ENCODE measurements at places on chromosomes 2 and 18. TPM values are rescaled to one million over a fixed set of nuclear protein-coding genes. Genes with fewer than 3 reads are reported as not detected.

DNA sequence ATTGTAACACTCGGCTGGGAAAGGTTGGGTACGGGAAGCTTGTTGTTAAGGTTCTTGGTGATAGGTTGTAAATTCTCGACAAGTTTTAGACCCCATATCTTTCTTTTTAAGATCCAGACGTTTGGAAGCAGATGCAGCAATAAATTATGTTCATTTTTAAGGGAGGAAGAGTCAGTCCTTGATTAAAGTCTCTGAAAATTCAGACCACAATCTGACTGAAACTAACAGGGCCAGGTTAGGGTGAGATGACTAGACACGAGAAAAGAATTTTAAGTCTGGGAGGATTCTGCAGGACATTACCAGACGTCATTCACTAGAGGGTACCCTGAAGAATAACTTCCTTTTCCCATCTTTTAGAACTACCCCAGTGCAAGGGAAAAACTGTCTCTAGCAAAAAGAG, 16.1 kb downstream of the WIPF1 start:
- no peak for DNase-seq

GRCh38 chr2:168601741-168602140, 145.7 kb downstream of the CERS6 start:
- DNase-seq, result no peak

DNA sequence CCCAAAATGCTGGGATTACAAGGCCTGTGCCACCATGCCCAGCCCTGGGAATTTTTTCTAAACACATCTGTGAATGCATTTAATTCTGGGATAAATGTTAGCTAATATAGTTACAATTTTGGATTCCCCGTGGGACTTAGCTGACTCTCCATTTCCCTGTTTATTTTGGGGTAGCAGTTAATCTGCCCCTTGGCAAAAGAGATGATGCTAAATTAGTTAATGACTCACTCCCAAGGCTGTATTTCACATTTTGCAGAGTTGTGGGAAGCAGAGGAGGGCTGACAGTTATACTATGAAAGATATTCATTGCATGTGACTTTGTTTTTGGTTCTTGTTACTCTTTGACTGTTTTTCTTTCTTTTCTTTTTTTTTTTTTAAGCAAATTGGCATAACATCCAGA, 3.2 kb downstream of the MTHFD2 start:
- DNase-seq, result no peak

DNA sequence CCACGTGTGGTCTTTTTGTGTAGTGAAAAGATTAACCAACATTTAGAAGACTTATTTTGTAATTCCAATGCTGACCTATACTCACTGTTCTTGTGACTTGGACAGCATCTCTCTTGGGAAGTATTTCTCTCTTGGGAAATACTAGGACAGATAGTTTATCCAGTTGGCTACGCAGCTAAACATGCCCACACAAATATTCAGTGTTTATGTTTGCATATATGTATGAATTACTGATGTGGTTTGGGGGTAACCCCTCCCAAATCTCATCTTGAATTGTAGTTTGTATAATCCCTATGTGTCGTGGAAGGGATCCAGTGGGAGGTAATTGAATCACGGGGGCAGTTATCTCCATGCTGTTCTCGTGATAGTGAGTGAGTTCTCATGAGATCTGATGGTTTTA, 2062.3 kb upstream of the CELF4 start:
- DNase-seq, result no peak

DNA sequence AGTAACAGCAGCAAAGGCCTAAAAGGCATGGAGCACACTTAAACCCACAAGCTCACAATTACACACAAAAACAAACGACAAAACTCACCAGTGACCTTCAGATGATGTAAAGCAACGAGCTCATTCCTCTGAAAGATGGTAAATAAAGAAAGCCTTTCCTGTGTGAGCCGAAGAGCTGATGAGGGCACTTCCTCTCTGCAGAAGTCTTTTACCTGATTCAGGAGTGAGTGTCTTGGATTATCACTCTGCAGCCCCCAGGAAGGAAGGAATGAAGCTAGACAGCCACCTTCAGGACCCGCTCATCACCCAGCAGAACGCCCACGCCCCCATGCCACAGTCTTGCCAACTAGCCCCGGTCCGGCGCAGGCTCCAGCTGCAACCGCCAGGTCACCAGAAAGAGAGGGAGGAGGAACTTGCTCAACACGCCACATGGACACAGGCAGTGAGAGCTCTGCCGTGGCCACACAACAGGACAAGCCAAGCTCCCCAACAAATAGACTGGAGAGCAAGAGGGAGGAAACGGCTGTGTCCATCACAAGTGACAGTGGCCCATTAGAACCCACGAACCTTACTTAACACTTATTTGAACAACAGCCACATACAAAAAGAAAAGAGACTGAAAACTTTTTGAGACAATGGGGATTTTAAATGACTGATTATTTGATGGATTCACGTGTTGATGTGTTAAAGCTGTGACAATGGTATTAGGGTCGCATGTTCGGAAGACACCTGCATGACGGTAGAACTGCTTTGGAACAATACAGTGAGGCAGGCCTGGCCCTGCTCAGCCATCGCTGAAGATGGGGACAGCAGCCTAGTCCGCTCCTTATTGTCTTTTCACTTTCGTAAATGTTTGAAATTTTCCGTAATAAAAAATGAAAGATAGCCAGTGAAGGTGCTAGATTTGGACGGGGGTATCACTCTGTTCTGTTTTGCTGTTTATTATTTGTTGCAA, 127.3 kb downstream of the HDAC4 start:
- no peak for DNase-seq

GRCh38 chr2:174919947-174920595, 85.1 kb downstream of the CHN1 start:
- DNase-seq, result no peak

The MRO gene
- 0.31 TPM for polyA plus RNA-seq

DNA sequence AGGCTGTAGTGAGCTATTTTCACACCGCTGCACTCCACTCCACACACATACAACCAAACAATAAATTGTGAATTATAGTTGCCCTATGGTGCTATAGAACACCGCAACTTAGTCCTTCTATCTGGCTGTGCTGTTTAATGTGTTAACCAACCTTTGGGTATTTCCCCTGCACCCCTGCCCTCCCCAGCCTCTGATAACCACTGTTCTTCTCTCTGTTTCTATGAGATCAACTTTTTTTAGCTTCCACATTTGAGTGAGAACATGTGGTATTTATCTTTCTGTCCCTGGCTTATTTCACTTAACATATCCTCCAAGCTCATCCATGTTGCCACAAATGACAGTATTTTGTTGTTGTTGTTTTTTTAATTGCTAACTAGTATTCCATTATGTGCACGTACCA, 32.5 kb downstream of the TET3 start:
- no peak for DNase-seq

DNA sequence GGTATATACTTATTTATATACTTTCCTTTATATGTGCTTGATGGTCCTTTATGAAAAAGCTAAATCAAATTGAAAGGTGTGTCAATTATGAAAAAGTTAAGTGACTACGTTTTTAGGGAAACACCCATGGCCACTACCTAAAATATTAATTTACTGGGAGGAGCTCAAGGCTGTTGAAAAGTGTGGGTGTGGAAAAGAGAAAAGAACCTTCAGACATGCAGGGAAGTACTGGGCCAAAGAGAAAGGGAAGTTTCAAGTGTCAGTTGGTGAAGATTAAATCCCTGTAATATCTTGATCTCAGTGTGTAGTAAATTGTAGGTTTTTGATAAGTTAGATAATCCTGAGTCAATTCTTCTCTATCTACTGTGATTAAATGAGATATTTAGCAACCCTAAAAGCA, 6.2 kb upstream of the GKN1 start:
- DNase-seq, result no peak

- DNase-seq, result no peak
Observed at GRCh38 chr2:241195506-241196130, 7.1 kb downstream of the ANO7 start.

- DNase-seq, result no peak
Observed at GRCh38 chr2:3445891-3446290, 66.4 kb downstream of the TRAPPC12 start.

DNA sequence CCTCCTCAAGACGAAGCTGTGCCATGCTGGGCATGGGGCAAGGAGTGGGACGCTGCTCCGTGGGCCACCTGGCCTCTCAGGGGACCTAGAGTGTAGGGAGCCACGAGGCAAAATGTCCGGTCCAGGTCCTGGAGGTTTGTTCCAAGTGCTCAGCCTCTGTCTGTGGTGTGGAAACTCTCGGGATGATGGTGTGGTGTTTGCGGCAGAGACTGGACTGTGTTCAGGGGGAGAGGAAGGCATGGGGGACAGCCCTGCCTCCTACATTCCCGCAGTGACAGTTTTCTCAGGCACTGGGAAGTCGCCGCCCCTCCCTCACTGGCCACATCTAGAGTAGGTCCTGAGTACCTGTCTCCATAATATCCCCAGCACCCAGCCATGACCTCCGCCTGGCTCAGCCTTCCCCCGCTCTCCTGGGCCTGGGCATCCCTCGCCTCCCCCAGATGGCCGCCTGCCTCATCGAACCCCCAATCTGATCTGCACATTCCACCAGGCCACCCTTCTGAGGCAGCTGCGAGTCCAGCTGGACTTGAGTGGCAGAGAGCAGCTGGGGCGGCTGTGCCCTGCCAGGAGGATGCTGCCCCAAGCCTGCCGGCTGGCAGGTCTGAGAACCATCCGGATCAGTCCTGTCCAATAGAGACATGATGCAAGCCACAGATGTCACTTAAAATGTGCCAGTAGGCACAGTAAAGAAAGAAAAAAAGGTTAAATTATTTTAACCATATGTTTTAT, 6.2 kb downstream of the KCNIP3 start:
- no peak for DNase-seq

DNA sequence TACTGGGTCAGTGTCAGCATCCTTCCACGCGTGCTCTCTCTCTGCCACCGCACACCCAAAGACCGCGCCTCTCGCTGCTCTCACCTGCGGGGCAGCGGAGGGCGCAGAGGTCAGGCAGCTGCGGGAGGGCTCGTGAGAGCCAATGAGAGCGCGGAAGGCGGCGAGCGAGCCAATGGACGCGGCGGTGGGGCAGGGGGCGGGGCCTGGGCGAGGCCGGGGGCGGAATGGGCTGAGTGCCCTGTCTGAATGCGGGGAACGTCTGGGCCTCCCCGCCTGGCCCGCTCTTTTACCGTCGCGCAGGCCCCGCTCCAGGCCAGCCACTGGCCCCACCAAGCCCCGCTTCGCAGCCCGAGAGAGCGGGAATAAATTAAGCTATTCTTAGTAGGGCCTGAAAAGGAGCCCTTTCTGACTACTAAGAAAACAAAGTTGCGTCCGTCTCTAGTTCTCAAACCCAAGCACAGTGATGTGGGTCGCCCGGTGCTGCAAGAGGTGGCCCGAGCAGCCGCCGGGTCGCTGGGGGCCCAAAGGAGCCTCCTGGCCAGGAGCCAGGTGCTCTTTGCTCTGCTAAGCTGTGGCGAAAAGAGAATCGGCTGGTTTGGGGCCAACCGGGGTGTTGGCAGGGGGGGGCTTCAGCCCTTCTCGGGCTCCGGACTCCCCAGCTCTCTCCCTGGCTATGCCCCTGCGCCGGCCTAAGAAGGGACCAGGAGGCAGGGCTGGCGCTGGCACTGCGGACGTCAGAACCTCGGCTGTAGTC, 81.1 kb upstream of the GLI2 start:
- no peak for DNase-seq

GRCh38 chr2:231929961-231930592, 3.9 kb upstream of the NPPC start:
- no peak for DNase-seq

The SERPINB3 gene
- polyA plus RNA-seq, result not detected

Measured in right lung (tissue), 10 donors.